ENCODE measurements at places on chromosomes 12 and 14. TPM values are rescaled to one million over a fixed set of nuclear protein-coding genes. Genes with fewer than 3 reads are reported as not detected.
A peak's percentile ranks its signal among the peaks of the same experiment; 100 is the strongest.

GRCh38 chr14:44778604-44779003 is 183.1 kb downstream of the KLHL28 start:
- no peak for DNase-seq

GRCh38 chr12:5248999-5249526 is 182.8 kb upstream of the NTF3 start:
- DNase-seq: no peak

DNA sequence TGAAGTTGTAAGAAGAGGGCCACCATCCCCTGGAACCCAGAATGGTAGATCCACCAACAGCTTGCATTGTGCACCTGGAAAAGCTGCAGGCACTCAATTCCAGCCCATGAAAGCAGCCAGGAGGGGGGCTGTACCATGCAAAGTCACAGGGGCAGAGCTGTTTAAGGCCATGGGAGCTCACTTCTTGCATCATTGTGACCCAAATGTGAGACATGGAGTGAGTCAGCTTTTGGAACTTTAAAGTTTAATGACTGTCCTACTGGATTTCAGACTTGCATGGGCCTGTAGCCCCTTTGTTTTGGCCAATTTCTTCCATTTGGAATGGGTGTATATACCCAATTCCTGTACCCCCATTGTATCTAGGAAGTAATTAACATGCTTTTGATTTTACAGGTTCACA is 50.8 kb downstream of the SLC16A7 start:
- DNase-seq: no peak

DNA sequence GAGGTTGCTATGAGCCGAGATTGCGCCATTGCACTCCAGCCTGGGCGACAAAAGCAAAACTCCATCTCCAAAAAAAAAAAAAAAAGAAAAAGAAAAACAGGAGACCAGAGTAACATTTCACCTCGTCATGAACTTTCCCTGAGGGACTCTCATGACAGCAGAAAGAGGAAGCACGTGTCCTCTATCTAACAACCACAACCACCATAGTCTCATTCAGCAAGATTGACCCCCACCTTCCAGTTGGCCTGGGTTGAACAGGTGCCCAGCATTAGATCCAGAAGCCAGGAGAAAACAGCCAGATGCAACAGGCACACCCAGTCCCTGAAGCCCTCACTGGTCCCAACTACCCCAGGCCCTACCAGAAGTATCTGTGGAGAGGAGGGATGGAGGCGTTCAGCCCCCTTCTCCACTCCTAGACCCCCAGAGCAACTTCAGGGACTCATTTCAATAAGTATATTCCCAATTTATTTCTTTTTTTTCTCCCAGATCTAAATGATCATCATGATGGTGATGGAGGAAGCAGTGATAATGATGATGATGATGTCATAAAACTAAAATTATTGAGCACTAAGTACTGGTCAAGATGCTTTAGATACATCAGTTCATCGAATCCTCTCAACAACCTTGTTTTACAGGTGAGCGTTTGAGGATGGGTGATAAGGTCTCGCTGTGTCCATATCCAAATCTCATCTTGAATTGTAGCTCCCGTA is 235.0 kb downstream of the EFCAB11 start:
- peak; percentile 68 for DNase-seq

- DNase-seq: peak; percentile 92
Observed at GRCh38 chr12:52210186-52210924, 18.5 kb upstream of the KRT80 start.

KRT75 gene
- not detected for total RNA-seq

ARMH4 gene
- total RNA-seq: 14.1 TPM

KRT85 gene
- total RNA-seq: not detected

LMNTD1 gene
- not detected for total RNA-seq

All from osteoblast (primary cell).